ENCODE measurements at places on chromosomes 2 and 18. TPM values are rescaled to one million over a fixed set of nuclear protein-coding genes. Genes with fewer than 3 reads are reported as not detected.

The ILKAP gene
- 18.3 TPM for total RNA-seq

The LRRTM1 gene
- not detected for total RNA-seq

The PPIG gene
- 26.6 TPM for total RNA-seq

The KHK gene
- total RNA-seq, result 0.32 TPM

The ABHD1 gene
- 0.16 TPM for total RNA-seq

The FSIP2 gene
- total RNA-seq, result under 0.01 TPM

The PARD6G gene
- 2.0 TPM for total RNA-seq

The C2orf80 gene
- not detected for total RNA-seq

The REEP1 gene
- total RNA-seq, result not detected

The TMEM18 gene
- 16.1 TPM for total RNA-seq

The SH2D6 gene
- 0.63 TPM for total RNA-seq

The CCDC74B gene
- total RNA-seq, result 10.6 TPM

The ZSWIM2 gene
- not detected for total RNA-seq

The SCN3A gene
- total RNA-seq, result 0.17 TPM

The HOXD1 gene
- not detected for total RNA-seq

The MGAT5 gene
- 29.4 TPM for total RNA-seq

The FBXO15 gene
- total RNA-seq, result 0.79 TPM

The HOXD3 gene
- total RNA-seq, result not detected

The KANSL3 gene
- 36.2 TPM for total RNA-seq

The RTP5 gene
- not detected for total RNA-seq

The CKAP2L gene
- total RNA-seq, result 1.3 TPM
